RPMI7951 (cell line): ENCODE measurements at places on chromosomes 4 and X. TPM values are rescaled to one million over a fixed set of nuclear protein-coding genes. Genes with fewer than 3 reads are reported as not detected.

GRCh38 chr4:138960175-138960710 is 55.3 kb upstream of the NOCT start:
- no peak for DNase-seq

DNA sequence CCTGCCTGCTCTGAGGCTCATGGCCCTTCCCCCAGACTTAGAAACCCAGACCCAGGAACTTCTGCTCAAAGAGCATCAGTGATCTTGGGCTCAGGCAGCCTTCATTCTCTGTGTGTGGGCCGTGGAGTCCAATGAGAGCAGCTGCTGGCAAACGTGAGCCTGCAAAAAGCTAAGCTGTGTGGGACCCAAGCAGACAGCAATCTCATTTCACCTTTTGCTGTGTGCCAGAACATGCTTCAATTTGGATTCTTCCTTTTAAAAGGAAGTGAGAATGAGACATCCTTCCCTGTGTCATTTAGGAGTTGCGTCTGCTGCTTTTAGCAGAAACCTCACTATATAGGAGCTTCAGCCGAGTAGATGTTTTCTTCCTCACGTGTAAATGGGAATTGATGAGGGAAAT is 238.5 kb downstream of the EVC2 start:
- DNase-seq = no peak

- no peak for DNase-seq
Observed at GRCh38 chr4:176189891-176190795, 5.2 kb downstream of the SPATA4 start.

Gene MAGEE1
- 1.3 and 3.6 TPM in 2 replicates for total RNA-seq

Gene COMMD8
- total RNA-seq = 64.3 and 69.7 TPM in 2 replicates

Gene NOCT
- total RNA-seq = 13.5 and 16.1 TPM in 2 replicates
